ENCODE measurements at places on chromosomes 13 and 19. TPM values are rescaled to one million over a fixed set of nuclear protein-coding genes. Genes with fewer than 3 reads are reported as not detected.

MIR17HG gene
- total RNA-seq = 1.5 TPM

EML2 gene
- total RNA-seq = 25.4 TPM

SLC5A5 gene
- total RNA-seq = 0.06 TPM

SYNGR4 gene
- total RNA-seq = 3.3 TPM

ZNF793 gene
- total RNA-seq = not detected

Data from A549 treated with CpdA at 1 μM for 4 hours (cell line).